ENCODE measurements at places on chromosomes 3 and 15.

DNA sequence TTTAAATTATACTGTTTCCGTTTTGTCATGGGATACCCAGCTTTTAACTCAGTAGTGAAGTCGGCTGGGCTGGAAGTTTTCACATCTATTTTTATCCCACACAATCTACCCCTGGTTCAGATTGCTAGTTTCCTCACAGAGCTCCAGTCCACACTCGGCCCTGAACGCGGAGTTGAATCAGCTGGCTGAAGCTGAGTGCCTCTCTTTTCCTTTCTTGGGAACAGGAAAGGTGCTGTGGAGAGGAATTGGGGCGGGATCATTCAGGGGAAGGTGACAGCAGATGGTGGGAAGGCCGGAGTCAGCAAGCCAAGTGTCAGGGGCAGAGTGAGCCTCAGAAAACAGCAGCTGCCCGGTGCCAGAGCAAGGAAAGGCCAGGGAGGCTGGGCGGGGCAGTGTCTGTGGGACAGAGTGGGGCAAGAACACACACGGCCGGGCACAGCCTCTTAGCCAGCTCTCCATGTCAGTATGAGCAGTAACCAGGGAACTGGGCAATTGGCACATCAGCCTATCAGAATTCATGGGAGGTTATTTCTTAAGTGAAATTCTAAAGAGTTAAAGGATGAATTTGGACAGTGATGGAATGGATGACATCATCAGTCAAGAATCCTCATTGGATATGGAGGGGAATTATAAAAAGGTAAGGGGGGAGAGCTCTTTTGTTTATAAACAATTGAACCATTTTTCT, 135.7 kb upstream of the IL12A start:
- peak; percentile 75 for DNase-seq

- no peak for DNase-seq
Measured at GRCh38 chr15:83404121-83404520, 43.0 kb upstream of the SH3GL3 start.

DNA sequence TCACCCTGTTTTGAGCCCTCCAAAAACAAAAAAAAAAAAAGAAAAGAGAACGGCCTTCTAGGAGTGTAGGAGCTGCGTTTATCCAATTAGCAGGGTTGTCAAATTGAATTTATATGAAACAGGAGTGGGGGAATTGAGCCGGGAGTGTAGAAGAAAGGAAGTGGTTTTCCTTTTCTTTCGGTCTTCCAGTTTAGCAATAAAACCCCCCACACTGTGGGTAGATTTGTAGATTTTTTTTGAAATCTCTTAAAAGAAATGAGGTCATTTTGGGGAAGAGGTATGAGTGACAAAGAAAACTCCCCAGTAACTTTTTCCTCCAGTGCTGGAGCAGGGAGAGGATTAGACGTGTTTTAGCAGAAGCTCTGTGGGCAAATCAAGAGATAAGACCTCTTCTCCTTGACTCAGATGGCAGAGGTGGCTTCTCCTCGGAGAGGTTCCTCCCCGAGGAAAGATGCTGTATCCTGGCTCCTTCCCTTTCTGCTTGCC, 30.8 kb downstream of the BOC start:
- no peak for DNase-seq

- DNase-seq = no peak
Measured at GRCh38 chr15:23370578-23370977, 16.0 kb downstream of the GOLGA8S start.

DNA sequence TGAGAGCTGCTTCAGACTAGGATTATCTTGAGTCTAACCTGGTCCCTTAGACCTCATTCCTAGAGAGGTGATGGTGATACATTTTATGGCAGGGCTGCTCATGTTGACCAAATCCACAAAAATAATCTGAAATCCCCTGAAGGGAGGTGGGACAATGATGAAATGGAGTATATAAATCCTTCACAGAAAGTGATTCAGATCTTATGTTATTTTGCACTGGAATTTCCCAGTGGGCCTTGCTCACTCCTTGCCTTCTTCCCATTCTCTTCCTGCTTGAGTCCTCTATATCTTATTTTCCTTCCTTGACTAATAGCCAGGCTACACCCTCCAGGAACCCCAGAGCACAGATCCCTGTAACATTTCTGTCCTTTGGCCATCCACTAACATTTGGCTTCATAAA, 10.4 kb upstream of the TMEM202 start:
- no peak for DNase-seq

DNA sequence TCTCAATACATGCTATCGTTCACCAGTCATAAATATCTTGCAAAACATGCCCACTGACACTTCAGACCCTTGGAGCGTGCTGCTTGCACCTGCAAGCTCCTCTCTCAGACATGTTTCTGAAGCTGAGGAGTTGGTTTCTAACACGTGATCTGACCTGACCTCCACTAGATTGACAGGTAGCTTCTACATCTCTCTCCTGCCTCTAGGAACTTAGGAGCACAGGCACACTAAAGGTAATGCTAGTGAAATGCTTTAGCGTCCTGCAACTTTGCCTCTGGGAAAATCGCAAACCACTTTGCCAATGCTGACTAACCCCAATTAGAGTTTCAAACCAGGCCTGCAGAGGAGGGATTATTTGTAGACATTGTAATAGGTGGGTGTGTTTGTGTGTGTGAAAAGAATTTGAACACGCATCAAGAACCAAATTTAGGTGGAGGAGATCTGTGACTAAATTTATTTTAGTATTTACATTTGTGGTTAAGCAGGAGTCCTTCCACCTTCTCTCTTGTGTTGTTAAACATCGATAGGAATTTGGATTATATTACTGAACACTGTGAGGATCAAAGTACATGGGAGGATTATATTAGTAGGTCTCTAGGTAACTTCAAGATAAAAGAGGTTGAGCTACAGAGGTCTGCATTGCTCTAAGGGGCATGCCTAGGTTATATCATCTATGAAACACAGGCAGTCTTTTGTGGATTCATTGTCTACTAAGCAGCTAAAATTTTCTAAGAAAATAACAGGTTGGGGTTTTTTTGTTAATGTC, 86.7 kb upstream of the ZBED2 start:
- no peak for DNase-seq

DNA sequence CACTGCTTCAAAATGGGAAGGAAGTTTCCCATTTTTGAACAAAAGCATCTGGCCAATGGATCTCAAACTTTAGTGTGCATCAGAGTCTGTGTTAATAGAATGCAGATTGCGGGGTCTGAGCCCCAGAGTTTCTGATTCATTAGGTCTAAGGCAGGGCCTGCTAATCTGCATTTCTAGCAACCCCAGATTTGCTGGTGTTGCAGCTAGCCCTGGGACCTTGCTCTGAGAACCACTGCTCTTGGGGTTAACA, 30.7 kb upstream of the USP3 start:
- DNase-seq = no peak

GRCh38 chr15:76193934-76194333, 117.3 kb downstream of the ETFA start:
- no peak for DNase-seq

GRCh38 chr3:111851511-111851954, 7.5 kb upstream of the PHLDB2 start:
- DNase-seq = peak; percentile 53

- DNase-seq = no peak
Measured at GRCh38 chr15:60941448-60941847, 287.7 kb downstream of the RORA start.

DNA sequence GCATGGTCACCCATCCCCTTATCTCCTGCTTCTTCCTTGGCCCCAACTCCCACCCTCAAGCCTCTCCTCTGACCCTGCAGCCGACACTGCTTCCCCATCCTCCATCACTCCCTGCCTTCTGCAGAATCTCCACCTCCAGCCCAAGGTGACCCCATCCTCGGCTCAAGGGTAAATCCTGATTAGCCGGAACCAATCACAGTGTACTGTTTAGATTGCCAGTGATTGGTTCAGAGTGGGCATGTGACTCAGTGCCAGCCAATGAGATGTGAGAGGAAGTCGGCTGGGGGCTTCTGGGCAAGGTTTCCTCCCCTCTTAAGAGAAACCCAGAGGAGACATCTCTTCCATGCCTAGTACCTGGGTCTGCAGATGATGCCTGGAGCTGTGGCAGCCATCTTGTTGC, 10.3 kb downstream of the CACNA2D2 start:
- DNase-seq = no peak

DNA sequence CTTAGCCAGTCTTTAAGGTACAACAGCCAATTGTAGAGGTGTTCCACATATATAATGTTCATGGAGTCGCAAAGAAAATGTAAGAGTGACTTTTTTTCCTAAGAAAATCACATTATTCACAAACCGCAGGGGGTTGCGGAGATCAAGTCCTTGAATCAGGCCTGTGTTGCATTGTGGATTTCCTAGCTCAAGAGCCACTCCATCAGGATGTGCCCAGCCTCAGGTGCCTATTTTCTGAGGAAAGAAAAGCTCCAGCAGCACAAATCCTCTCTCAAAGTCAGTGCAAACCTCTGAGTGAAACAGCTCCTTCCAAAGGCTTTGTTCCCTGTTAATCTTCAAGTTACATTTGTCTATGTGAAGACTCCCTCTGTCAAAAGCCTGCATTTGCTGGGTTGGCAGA, 349.4 kb downstream of the CLSTN2 start:
- no peak for DNase-seq

DNA sequence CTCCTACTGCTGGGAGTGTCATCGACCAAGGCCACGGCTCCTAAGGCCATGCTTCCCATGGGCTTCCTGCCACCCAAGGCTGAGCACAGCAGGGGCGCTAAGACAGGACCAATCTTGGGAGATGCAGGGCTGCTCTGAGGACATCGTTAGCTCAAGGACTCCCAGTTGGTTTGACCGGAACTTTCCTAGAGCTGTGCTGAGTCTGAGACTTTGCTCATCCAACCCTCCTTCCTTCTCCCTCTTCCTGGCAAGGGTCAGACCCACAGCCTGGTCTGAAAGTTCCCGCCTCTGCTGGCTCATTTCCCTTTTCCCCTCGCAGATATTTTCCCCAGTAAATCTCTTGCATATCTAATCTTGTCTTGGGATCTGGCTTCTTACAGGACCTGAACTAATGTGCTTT, 57.2 kb downstream of the EPHB3 start:
- no peak for DNase-seq

DNA sequence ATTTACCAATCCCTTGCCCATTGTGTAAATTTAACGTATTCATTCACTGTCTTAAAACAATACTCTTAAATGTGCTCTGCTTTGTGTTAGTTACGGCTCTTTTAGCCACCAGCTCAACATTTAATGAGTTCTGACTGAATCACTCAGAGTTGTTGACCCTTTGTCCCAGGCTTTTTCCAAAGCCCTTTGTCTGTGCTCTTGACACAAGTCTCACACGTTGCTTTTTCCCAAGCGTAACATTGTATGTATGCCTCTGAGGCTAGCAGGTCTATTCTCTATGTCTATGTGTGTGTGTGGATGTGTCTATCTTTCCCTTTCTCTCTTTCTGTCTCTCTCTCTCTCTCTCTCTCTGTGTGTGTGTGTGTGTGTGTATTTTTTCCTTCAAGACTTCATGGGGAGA, 435.4 kb upstream of the GOLIM4 start:
- no peak for DNase-seq

DNA sequence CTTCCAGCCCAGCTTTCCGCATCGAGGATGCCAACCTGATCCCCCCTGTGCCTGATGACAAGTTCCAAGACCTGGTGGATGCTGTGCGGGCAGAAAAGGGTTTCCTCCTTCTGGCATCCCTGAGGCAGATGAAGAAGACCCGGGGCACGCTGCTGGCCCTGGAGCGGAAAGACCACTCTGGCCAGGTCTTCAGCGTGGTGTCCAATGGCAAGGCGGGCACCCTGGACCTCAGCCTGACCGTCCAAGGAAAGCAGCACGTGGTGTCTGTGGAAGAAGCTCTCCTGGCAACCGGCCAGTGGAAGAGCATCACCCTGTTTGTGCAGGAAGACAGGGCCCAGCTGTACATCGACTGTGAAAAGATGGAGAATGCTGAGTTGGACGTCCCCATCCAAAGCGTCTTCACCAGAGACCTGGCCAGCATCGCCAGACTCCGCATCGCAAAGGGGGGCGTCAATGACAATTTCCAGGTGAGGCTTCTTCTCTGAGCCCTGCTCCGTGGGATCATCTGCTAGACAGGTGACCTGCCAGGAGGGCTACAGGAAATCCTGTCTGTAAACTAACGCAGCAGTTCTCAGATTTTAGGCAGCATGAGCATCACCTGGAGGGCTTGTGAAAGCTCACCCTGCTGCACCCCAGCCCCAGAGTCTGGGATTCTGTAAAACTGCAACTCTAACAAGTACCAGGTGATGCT, 1.6 kb downstream of the THBS1 start:
- DNase-seq = peak; percentile 60

- no peak for DNase-seq
Measured at GRCh38 chr15:28094732-28095521, 4.2 kb downstream of the OCA2 start.

- no peak for DNase-seq
Measured at GRCh38 chr3:53320697-53321096, 26.6 kb downstream of the DCP1A start.

DNA sequence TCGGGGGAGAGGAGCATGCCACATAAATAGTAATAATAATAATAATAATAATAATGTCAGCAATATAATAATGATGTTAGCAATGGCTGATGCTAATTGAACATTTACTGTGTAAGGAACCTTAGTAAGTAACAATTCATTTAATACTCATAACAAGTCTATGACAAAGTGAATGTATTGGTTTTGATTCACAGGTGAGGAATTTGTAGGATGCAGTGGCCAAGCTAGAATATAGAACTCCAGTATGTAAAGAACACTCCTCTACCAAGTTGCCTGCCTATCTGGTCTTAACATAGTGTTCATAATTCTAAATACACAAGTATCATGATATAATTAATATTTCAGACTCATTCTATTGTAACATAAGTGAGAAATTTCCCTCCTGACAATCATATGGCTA, 1016.5 kb downstream of the ROBO1 start:
- DNase-seq = no peak

DNA sequence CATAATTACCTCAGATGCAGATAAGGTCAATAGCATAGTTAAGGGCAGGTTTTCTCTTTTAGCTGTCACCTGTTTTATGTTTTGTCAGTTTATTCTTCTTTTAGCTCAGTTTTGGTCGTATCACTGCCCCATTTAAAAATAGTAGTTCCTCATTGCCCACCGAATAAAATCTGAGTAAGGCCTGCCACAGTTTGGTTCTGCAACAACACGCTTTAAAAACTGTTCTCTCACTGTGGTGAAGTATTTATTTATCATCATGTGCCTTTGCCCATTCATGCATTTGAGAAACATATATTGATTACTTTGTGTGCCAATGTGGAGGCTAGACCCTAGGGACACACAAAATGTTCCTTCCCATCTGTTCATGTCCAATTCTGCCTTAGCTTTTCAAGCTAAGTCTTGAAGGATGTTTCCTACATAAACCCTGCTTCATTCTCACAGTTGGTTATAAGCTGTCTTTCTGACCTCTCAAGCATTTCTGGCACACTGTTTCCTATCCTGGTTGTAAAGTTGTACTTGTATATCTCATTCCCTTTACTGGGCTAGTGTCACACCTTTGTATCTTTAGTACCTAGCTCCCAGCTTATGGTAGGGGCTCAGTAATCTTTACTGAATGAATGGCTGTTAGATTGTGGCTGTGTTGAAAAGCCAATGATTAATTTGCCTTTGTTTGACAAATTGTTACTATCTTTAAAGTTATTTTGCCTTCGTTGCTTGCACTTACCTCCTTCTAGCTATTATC, 23.9 kb downstream of the AKAP13 start:
- no peak for DNase-seq

- DNase-seq = no peak
Measured at GRCh38 chr3:40502034-40502433, 3.8 kb upstream of the ZNF620 start.

- no peak for DNase-seq
Measured at GRCh38 chr3:123651449-123652341, 66.8 kb upstream of the HACD2 start.

GRCh38 chr15:90851940-90852339, 16.4 kb upstream of the FURIN start:
- DNase-seq = no peak

GRCh38 chr3:40971191-40972168, 227.8 kb upstream of the CTNNB1 start:
- DNase-seq = peak; percentile 71

GRCh38 chr3:124161448-124161847, 169.5 kb upstream of the ROPN1 start:
- no peak for DNase-seq
